NCI-H526 treated with DMSO at 0.1 percent for 48 hours (cell line): ENCODE measurements at places on chromosomes 3 and 15.
A peak's percentile ranks its signal among the peaks of the same experiment; 100 is the strongest.

GRCh38 chr3:172312001-172312400 is 136.3 kb downstream of the GHSR start:
- DNase-seq = no peak

- DNase-seq = no peak
These were observed 16.4 kb downstream of the NEK4 start for GRCh38 chr3:52754373-52754772.

DNA sequence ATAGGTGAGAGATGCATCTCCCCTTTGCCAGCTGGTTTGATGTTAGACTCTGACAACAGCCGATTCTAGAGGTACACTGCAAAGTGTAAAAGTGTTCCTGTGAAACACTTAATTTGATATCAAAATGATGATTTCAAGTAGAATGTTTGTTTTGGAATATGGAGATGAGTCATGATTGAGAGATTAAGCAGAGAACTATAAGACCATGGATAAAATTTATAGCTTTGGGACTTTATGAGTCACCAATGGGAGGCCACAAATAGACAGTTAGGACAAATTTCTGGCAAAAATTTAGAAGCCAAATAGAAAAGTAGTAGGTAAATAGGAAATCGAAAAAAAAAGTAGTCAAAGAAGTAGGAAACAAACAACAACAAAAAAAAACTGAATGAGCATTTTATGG is 672.5 kb downstream of the NSUN3 start:
- DNase-seq = no peak

GRCh38 chr3:57934373-57934772 is 73.8 kb upstream of the FLNB start:
- no peak for DNase-seq

DNA sequence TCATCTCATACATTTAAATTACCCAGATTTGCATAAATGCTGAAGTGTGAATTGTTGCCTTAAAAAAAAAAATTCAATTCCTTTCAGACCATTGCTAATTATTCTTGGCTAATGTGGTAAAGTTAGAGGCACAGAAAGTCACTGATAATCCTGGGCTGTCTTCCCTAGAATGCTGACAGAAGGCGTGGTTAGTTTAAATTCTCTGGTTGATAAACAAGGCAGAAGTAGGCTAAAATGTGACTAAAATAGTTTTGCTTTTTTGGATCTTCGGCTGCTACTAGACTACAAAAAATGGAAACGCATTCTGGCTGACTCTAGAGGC is 193.7 kb downstream of the OTOL1 start:
- DNase-seq = no peak

- peak; percentile 20 for DNase-seq
These were observed 862.5 kb downstream of the CADM2 start for GRCh38 chr3:85821130-85821756.

- no peak for DNase-seq
These were observed 54.8 kb upstream of the LARS2 start for GRCh38 chr3:45333549-45333948.

DNA sequence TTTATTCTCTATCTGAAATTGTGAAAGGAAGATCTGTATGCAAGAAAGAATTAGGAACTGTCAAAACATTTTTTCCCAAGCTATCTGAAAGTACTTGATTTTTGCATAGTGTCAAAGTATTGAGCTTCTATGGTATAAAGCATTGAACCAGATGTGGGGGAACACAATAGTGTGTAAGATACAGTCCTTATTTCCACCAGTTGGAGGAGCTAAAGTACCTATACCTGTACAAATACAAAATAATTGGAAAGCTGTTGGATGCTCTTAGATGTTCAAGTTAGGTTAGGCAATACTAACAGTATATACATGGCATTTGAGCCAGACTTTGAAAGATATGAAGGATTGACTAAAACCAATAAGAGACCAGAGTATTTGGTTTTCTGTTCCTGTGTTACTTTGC is 148.4 kb downstream of the B3GALNT1 start:
- no peak for DNase-seq

- DNase-seq = no peak
These were observed 59.6 kb downstream of the SMAD3 start for GRCh38 chr15:67124911-67125588.

DNA sequence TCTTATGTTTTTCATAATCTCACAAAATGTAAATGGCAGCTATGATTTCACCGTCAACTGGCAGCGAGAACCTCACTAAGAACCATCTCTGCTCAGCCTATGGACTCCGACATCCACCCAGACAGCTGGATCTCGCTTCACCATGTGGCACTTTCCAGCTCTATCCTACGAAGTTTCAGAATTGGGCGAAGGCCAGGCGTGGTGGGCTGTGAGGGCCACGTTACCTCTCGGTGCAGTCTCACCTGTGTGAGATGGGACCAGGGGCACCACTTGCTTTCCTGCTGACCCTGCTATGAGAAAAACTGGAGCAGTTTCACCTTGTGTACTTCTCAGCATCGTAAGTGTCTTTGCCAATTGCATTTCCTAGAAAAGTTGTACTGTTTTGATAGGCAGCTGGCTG is 32.3 kb downstream of the CHDH start:
- DNase-seq = no peak

- peak; percentile 39 for DNase-seq
These were observed 1.9 kb downstream of the DMXL2 start for GRCh38 chr15:51620641-51621040.

DNA sequence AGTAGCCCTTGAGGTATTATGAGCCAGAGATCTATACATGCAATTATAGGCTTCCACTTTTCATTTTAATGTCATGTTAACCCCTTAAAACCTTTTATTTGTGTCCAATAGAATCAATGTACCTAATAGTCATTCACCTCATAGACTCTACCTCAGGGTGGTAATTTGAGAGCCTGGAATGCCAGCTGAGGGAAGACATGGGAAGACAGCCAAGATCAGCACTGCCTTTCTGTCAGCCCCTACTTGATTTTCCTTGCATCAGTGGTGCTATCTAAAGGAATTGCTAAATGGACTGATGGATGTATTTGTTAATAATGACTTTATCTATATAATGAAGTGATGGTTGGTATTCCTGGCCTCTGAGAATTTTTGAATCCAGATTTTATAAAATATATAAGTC is 113.3 kb upstream of the GBE1 start:
- DNase-seq = no peak

GRCh38 chr3:149450281-149450680 is 24.2 kb upstream of the TM4SF4 start:
- no peak for DNase-seq

DNA sequence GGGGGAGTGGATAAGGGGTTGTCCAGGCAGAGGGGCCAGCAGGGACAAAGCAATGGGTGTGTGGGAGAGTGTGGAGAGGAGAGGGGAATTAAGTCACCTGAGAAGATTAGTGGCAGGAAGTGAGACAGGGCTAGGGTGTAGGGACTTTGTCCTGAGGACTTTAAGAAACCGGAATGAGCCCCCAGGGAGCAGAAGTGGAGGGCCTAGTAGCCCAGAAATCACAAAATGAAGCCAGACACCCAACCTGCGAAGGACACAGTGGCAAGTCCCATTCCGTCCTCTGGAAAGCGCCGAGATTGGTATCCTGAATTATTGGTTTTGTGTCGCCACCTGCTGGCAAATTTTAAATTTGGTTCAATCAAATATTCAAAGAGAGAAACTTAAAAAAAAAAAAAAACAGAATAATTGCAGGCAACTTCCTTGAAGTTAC is 78.0 kb upstream of the SLC25A36 start:
- DNase-seq = peak; percentile 39

DNA sequence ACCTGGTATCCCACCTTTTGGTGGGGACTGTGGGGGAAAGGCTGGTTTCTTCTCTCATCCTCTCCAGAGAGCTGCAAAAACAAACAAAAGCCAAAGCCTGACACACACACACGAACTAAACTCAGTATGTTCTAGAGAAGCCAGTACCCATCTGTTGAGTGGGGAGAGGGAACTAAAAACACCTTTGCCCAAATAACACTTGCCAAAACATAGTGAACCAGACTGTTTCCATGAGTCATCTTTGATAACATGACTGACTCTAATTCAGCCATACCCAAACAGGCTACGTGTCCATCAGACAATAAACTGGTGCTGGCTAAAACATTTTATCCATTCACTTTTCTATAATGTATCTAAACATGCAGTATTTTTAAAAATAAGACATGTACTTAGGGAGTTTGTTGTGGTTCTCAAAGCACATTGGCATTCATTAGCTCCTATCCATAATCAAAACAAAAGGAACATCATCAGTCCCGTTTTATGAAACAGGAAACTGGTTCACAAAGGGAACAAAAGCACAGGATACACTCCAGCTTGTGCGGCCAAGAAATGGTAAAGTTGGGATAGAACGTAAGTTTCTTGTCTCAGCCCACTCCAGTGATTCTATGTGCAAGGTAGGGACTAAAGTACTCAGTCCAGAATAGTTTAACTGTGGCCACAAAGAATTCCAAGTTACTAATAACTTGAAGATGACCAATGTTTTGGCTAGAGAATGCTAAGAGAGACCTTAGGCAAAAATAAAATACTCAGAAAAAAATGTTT is 16.1 kb downstream of the LYSMD2 start:
- no peak for DNase-seq

DNA sequence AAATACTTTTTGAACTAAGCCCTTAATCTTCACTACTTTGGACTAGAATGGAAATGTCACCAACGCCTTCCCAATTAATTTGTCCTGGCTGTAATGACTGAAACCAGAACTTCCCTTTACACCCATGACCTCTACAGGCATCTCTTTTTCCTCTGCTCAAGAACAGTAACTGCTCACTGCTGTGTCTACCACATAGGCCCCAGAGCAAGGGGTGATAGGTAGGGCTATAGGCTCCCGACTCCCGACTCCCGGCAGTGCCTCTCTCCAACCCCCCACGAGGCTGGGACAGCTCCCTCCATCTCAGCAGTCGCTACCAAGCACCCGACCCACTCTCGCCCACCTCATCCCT is 384 bp upstream of the LEKR1 start:
- DNase-seq = no peak

- no peak for DNase-seq
These were observed 62.4 kb downstream of the LEKR1 start for GRCh38 chr3:156888576-156888975.

GRCh38 chr15:96274698-96275097 is 55.8 kb upstream of the NR2F2 start:
- no peak for DNase-seq

- no peak for DNase-seq
These were observed 35.7 kb upstream of the PCSK6 start for GRCh38 chr15:101525087-101525669.

DNA sequence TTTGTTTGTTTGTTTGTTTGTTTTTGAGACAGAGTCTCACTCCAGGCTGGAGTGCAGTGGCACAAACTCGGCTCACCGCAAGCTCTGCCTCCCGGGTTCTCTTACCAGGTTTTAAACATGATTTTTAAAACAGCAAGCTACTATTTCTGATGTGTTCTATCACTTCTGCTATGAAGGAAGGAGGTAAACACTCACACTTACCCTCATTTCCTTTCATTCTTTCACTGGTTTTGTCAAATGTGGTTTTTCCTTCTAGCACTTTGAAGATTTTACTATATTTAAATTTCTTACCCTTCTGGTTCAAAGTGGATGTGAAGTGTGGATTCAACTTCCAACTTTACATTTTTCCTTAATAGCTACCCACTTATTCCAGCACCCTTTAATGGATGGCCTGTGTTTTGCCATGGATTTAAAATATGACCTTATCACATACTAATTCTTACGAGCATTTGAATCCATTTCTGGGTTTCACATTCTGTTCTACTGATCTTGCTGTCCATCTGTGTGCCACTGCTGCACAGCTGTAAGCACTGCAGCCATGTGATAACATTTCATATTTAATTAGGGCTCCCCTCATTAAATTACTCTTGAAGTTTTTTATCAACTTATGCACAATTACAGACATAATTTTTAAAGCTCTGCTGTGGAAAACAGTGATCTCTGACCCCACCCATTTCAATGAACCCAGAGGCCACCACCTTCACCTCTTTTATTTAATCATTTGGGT is 42.3 kb downstream of the TXNRD3 start:
- no peak for DNase-seq

- no peak for DNase-seq
These were observed 232.0 kb downstream of the RAP2B start for GRCh38 chr3:153394017-153394416.

DNA sequence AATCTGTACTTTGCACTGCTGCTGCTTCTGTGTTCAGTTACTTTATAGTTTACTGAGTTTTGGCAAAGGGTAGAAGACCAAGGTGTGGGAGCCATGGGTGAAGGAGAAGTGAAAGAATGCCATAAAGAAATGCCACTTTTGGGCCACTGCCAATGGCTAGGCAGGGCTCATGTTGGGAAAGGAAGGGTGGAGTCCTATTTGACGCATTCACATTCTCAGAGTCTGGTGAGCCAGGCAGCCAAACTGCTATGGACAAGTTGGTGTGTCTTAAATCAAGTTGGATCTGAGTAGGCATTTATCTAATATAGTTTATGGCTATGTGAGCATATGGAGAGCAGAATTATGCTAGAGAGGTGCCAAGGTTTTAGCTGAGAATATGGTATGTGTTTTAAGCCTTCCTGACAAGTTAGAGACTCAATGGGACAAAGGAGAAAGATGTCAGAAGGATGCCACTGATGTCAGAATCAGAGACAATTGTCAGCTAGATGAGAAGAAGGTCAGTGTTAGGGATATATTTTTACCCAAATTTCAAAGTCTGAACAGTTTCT is 296.1 kb downstream of the AGBL1 start:
- no peak for DNase-seq

GRCh38 chr3:28224430-28224829 is 17.0 kb upstream of the CMC1 start:
- DNase-seq = no peak

GRCh38 chr3:182364723-182365650 is 428.3 kb upstream of the ATP11B start:
- no peak for DNase-seq

DNA sequence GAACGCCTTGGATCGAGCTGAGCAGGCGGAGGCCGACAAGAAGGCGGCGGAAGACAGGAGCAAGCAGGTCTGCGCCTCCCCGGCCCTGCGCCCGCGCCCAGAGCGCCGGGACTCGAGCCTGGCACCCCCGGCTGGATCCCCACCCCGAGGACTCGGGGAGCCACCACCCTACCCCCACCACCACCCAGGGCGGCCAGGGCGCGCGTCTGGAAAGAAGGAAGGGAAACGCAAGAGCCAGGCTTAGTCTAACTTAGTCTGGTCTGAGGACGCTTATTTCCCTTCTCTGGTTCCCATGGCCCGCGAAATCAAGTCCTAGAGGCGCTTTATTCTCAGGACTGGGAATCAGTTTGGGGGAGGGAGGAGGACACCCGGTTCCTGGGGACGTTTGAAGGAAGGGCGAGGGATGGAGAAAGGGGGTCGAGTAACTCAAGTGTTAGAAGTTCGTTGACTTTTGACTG is 359 bp downstream of the TPM1 start:
- DNase-seq = peak; percentile 24

- DNase-seq = peak; percentile 52
These were observed 683 bp downstream of the UBE2Q2 start for GRCh38 chr15:75843678-75844581.
